ENCODE measurements at places on chromosomes 11 and 22.

DNA sequence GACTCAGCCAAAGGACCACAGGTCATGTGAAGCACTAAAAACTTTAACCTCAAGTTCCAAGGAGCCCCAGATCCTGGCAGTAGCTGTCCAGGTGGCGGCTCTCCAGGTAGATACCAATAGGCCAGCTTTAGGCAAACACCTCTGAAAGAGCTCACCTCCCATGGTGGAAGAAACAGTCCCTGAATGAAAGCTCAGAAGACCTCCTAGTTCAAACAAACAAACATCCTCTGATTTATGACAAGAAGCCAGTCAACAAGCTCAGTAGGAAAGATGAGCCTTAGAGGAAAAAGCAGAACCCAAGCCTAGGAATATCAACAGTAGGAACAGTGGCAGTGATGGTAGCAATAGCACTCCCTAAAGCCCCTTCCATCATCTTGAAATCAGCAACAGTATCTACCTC lies 17.2 kb downstream of the ABTB2 start:
- no peak for DNase-seq

DNA sequence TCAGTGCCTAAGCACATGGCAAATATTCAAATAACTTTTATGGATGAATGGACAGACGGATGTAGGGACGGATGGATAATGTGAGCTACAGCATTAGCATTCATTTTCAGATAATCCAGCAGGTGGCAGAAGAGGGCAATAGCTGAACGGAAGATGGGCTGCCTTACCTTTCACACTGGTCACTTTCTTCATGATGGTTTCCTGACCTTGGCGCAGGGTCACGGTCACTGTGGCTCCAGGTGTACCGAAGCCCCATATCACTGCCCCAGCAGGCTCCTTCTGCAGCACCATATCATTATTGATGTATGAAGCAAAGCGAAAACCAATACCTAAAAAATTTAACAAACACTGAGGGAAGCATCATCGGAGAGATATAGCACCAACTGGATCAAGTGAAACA lies 4.3 kb downstream of the SIAE start:
- DNase-seq = peak; percentile 51

GRCh38 chr11:92324890-92325289 lies 100.3 kb downstream of the FAT3 start:
- no peak for DNase-seq

- DNase-seq = no peak
Measured at GRCh38 chr11:110094298-110095285, 1.4 kb downstream of the ZC3H12C start.

DNA sequence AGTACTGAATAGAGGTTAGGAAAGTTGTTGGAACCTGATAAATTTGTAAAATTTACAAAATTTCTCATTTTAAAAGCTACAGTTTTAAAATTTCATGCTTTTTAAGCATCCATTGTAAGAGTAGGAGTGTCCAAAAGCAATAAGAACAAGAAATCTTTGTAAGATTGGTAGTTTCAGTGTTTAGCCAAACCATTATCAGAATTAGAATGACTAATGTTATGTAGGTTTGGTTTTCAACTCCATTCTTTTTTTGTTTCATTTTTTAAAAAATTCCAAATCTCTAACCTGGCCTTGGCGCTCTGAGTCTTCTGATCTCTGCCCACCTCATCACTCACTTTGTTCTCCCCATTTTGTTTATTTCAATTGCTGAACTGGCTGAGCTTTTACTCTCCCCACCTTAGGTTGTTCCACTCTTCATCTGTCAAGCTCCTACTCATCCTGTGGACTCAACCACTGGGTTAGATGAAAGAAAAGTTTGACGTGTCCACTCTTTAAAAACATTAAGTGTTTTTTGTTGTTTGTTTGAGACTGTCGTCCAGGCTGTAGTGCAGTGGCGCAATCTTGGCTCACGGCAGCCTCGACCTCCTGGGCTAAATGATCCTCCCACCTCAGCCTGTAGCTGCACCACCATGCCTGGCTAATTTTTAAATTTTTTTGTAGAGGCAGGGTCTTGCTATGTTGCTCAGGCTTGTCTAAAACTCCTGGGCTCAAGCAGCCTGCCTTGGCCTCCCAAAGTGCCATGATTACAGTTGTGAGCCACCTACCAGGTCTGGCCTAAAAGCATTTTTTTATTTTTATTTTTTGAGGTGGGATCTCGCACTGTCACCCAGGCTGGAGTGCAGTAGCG lies 14.0 kb downstream of the EP300 start:
- no peak for DNase-seq

DNA sequence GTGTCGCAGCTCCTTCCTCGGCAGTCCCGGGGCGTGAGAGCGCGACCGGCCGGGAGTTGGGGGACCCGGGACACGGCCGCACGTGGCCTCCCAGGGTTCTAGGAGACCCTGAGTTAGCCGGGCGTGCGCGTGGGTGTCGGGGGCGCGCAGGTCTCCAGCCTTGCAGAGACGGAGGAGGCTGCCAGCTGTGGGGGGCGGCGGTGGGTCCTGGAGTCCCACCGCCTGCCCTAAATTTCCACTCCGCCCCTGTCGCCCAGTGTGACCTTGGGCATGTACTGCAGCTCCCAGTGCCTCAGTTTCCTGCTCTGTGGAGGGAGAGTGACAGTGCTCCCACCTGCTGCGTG lies 18.8 kb downstream of the RRP7A start:
- no peak for DNase-seq

DNA sequence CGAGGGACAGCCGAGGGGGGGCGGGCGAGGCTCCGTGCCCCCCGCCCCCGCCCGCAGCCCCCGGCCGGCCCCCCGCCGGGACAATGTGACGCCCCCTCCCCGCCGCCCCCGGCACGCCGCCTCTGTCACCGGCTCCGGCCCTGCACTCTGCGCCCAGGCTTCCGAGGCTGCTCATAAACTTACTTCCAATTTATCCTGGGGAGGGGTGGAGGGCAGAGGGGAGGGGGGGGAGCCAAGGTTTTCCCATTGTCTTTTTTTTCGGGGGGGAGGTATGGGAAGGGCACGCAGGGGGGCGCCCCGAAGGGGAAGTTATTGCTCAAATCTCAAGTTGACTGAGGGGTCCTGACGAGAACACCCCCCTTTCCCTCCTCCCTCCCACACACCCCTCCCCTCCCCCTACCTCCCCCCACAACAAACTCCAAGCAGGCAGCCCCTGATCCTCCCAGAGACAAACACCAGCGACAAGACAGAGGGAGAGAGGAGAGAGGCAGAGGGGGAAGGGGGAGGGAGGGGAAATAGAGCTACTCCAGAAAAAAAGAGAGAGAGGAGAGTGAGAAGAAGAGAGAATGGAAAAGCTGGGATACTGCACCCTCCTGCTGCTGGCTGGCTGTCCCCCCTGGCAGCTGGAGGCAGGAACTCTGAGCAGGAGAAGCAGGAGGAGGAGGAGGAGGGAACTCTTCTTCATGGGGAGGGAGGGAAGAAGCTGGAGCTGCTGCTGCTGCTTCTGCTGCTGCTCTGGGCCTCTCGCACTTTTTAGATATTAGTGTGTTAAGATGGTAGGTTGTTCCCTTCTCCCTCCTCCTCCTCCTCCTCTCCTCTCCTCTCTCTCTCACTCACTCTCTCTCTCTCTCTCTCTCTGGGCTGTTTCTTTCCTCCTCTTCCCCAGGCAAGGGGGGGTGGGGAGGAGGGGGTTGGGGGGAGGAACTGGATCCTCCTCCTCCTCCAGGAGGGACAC lies 631 bp downstream of the PHF21A start:
- peak; percentile 38 for DNase-seq

- no peak for DNase-seq
Measured at GRCh38 chr11:106745941-106746340, 272.3 kb downstream of the GUCY1A2 start.

All from Calu3 (cell line).